ENCODE measurements at places on chromosomes 1 and 21. TPM values are rescaled to one million over a fixed set of nuclear protein-coding genes. Genes with fewer than 3 reads are reported as not detected.

- DNase-seq, result no peak
Observed at GRCh38 chr1:10631121-10631810, 156.5 kb downstream of the PEX14 start.

- DNase-seq, result no peak
Observed at GRCh38 chr1:172069534-172069933, 228.2 kb downstream of the DNM3 start.

- no peak for DNase-seq
Observed at GRCh38 chr1:4652631-4653327, 1.6 kb upstream of the AJAP1 start.

DNA sequence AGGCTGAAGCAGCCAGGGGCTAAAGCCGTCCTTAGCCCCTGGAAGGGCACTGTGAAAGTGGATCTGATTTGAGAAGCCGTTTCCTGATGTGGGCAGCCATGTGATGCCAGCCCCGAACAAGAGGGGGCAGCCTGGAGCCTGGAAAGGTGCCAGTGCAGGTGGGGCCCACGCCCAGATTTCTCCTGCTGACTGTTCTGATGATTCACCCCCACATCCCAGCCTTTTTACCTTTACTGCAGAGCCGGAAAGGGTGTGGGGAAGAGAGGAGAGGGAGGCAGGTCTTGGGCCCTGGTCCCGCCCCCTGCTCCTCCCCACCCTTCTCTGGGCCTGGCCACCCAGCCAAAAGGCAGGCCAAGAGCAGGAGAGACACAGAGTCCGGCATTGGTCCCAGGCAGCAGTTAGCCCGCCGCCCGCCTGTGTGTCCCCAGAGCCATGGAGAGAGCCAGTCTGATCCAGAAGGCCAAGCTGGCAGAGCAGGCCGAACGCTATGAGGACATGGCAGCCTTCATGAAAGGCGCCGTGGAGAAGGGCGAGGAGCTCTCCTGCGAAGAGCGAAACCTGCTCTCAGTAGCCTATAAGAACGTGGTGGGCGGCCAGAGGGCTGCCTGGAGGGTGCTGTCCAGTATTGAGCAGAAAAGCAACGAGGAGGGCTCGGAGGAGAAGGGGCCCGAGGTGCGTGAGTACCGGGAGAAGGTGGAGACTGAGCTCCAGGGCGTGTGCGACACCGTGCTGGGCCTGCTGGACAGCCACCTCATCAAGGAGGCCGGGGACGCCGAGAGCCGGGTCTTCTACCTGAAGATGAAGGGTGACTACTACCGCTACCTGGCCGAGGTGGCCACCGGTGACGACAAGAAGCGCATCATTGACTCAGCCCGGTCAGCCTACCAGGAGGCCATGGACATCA, at the start of gene SFN:
Gene SFN (plus strand): TSS at position 369 of the 904 bp plus-strand sequence. CDS start 64 bp downstream, at position 433.
- no peak for DNase-seq

DNA sequence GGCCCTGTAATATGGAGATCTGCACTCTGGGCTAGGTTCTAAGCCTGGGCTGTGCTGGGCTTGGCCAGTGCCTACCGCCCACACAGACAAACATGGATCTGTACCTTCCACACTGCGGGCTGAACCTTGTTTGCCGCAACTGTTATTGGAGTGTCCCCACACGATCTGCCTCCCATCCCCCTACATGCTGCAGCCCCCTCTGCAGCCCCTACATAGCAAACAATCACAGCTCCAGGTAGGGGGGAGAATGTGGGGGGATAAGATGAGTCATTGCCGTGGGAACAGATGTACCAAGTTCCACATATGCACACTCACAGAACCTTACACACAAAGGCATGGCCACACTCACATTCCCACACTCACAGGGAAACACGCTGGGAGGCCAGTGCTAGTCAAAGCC, 2.1 kb upstream of the HCRTR1 start:
- no peak for DNase-seq

DNA sequence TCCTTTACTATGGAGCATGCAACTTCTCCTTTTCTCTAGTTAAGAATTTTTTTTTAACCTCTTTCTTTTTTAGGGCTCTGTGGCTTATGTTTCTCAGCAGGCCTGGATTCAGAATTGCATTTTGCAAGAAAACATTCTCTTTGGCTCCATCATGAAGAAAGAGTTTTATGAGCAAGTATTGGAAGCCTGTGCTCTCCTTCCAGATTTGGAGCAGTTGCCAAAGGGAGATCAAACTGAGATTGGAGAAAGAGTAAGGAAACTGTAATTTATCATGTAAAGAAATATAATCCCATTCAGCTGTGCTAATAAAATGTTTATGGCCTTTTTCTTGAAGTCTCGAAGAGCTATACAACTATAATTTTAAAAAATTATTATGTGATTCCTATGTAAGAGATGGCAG, 70.1 kb downstream of the HSPA13 start:
- no peak for DNase-seq

DDR2 gene
- total RNA-seq, result 44.8 TPM

DNA sequence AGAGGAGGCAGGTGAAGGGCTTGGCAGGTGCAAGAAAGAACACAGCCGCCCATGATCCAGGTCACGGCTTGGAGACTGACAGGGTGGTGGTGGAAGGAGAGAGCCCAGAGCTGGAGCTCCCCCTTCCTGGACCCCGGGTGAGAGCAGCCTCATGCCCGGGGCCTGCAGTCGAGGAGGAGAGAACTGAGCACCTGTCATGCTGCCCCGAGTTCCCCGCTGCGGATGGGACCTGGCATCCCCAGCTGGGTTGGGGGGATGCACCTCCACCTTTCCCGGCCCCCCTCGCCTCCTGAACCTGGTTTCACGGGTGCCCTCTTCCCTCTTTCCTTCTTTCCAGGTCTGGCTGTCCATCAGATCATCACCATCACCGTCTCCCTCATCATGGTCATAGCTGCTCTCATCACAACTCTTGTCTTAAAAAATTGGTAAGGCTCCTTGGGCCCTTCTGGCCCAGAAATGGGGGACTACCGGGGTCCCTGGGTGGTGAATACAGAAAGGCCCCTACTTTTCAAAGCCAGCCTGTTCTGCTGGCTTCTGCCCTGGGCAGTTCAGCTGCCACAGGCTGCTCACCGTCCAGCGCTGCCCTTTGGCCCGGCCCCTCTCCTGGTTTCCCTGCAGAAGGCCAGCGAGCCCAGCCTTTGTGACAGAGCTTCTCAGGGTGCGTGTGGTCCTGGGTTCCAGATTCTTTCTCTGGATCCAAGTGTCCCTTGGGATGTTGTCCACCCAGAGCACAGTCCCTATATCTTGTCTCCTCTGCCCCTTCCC, 115.3 kb downstream of the AJAP1 start:
- DNase-seq, result no peak

FCRL6 gene
- 0.20 TPM for total RNA-seq

DNAI4 gene
- total RNA-seq, result 43.0 TPM

ZBTB48 gene
- total RNA-seq, result 39.7 TPM

DNA sequence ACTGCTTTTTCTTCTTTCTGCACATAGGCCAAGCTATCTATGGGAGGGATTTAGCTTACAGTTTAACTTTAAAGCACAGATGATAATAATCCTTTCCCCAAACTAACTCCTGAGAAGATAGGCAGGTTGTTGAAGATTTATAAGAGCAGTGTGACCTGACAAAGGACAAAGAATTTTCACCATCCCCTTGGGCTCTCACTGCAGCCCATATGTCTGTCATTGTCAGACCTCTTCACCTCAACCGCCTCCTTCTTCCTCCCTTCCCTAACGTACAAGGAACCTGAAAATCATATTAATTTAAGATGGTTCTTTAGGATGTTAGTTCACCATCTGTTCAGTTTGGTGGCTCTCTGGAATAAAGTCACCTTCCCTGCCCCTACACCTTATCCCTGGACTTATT, 5.0 kb downstream of the RNU1-2 start:
- no peak for DNase-seq

- no peak for DNase-seq
Observed at GRCh38 chr21:26236281-26236680, 65.7 kb upstream of the APP start.

TMEM269 gene
- 0.30 TPM for total RNA-seq

DNA sequence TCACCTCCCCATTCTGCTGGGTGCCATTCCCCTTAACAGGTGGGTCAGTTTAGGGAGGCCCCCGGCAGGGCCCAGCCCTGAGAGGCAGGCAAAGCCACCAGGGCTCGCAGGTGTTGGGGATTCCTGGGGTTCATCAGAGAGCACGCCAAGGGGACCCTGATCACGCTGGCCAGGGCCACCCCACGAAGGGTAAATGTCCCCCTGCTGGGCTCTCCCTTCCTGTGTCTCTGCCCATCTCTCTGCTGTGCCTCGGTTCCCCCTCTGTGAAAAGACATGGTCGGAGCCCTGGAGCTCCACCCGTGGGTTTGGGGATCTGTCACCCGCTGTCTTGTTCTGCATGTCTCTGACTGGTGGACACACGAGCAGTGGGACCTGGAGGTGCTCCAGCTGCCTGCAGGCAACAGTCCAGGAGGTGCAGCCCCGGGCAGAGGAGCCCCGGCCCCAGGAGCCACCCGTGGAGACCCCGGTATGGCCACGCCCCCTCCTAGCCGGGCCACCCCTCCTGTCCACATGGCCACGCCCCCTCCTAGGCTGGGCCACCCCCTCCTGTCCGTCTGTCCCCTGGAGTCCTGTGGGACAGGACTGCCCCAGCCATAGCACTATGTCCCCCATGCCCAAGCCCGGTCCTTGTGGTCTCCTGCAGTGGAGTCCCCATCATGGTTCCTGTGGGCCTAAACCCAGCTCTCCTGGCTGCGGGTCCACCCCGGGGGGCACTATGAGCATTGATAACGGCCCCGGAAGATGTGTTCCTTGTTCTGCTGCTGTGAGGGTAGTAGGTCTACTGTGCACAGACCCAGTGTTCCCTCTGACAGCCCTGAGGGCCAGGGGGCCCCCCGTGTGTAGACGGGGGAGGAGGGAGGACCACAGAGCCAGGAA, 6.5 kb downstream of the AIRE start:
- no peak for DNase-seq

SLC19A2 gene
- 18.8 TPM for total RNA-seq

DNA sequence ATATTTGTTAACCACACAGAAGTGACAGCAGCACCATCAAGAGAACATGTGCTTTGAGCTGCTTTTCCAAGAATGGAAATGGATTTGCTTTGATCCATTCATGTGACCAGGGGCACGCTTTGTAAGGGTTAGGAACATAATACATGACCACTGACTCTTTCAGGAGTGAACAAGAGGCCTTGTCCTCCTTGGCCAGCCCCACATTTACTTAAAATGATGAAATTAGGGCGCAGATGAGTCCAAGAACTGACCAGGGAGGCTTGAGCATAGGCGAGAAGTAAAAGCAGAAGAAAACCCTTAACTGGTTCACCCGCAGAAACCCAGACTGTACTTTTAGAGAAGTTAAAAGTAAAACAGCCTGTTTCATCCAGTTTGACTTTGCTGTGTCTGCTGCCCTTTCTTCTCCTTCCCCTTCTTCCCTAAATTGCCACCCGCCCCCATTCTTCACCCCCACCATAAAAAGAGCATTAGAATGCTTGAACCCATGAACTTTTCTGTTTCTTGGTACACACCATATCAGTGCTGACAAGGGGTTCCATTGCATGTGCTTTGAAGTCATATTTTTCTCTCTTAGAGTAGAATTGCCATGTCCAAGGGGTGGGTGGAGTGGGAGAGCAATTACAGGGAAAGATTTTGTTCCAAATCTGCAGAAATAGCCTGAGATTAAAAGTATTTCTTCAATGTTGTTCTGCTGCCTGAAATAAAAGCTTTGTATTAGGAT, 2.6 kb upstream of the GLUL start:
- no peak for DNase-seq

DNA sequence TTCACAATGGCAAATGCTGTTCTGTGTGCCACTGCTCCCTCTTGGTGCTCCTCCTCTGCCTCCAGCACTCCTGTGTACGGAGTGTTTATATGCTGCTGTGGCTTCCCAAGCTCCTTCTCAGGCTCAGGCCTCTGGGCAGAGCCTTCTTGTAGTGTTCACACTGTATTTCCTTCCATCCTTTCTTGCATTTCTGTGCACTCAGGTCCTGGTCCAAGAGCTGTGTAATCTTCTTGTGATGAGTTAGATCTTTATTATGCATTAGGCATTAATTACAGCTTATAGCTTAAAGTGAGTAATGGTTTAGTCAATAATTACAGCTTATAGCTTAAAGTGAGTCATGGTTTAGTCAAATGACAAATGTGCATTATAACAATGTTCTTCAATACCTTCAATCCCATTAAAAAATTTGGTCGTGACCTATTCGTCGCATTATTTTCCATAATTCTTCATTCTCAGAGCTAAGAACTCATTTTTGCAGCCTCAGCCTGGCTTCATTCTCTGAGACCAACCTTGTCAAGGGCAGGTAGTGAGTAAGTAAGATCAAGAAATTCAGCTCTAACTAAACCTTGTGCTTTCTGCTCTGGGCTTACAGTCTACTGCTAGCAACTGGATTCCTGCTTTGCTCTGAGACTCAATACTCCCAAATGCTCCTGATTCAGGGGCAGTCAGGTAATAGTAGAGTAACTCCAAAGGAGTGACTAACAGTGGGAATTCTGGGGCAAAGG, 154.5 kb upstream of the SPAG17 start:
- no peak for DNase-seq

RAVER2 gene
- 20.3 TPM for total RNA-seq

DNA sequence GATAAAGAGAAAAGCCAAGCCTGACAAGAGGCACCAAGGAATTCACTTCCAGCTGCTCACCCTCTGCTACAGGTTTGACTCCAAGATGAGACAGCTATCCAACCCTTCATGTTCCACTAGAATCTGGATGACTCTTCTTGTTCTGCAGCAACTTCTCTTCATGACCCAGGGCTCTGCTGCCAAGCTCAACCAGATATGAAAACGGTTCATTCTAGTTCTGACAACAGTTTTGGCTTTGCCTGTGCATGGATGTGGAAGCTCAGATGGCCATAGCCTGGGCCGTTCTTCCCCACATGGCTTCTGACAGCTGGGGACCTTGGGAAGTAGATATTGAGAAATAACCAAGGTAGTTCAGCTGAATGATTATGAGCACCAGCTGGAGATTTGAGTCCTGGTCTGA, 13.7 kb downstream of the PI4KB start:
- DNase-seq, result no peak

- no peak for DNase-seq
Observed at GRCh38 chr1:65065524-65066418, 82.2 kb upstream of the AK4 start.

KIF26B gene
- total RNA-seq, result 10.9 TPM

GRCh38 chr1:67143966-67144365, 9.2 kb upstream of the C1orf141 start:
- DNase-seq, result no peak

FASLG gene
- total RNA-seq, result not detected

MMP23B gene
- total RNA-seq, result 5.9 TPM

SPRR1B gene
- not detected for total RNA-seq

DNA sequence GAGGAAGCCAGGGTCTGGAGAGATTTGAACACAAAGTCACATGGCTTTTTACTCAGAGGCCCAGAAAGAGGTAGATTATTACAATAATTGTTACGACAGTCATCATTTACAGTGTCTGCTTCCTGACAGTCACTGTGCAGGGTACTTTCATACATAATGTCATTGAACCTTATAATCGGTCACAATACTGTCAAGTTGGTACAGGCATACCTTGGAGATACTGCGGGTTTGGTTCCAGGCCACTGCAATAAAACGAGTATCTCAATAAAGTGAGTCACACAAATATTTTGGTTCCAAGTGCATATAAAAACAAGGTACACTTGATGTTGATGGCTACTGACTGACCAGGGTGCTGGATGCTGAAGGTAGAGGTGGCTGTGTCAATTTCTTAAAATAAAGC, 112.6 kb downstream of the NOS1AP start:
- no peak for DNase-seq

OR2T35 gene
- total RNA-seq, result not detected
